ENCODE measurements at places on chromosomes 3 and 15.

GRCh38 chr3:152202976-152203626 is 65.6 kb upstream of the MBNL1 start:
- DNase-seq, result no peak

- DNase-seq, result no peak
Observed at GRCh38 chr3:103653996-103654395, 1219.2 kb downstream of the ZPLD1 start.

DNA sequence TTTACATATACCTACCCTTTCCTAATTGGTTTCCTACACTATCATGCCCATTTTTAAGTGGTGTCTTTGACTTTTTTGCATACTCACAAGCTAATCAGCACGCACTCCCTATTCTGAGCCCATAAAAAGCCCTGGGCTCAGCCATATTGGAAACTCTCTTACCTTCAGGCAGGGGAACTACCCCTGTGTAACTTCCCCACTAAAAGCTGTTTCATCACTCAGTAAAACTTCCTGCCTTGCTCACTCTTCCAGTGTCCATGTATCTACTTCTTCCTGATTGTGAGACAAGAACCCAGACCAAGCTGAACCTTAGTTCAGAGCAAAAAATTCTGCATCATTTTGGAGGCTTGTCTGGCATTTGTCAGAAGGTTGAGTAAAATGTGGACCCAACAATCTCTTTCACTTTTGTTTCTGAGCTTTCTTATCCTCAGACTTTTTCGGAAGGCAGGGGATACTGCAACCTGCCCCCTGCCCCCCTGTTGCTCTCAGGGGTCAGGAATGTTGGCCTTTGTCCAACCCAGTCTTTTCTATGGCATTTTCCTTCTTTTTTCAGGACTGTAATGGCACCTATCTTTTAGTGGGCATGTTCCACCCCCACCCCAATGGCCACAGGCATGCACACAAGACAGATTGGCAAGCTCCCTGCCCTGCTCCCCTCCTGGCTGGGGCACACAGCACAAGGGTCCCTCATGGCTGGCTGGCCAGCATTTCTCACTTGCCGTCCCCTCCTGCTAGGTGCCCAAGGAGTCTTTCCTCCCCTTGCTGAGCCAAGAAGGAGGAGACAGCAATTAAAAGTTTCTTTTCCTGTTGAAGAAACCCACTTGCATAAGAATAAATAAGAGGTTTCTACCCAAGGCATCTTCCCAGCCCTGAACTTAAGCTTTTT is 26.3 kb upstream of the TMEM45A start:
- DNase-seq, result no peak

DNA sequence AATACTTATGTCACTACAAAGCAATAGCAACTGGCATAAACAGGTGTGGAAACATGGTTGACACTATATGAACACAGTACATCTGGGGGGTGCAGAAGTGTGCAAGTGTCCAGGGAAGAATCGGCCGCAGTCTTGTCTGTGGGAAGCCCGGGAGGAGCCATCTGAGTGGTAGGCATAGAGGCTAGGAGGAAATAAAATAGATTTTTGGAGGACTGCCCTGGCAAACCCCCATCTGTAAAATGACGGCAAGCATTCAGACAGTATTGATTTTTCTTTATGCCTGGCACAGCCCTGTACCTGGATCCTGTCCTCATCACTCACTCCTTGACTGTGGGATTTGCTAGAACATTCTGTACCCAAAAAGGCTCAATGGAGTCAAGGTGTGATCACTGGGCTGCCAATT is 31.3 kb downstream of the THSD4 start:
- DNase-seq, result no peak

- DNase-seq, result no peak
Observed at GRCh38 chr15:41417418-41418195, 712 bp downstream of the RTF1 start.

DNA sequence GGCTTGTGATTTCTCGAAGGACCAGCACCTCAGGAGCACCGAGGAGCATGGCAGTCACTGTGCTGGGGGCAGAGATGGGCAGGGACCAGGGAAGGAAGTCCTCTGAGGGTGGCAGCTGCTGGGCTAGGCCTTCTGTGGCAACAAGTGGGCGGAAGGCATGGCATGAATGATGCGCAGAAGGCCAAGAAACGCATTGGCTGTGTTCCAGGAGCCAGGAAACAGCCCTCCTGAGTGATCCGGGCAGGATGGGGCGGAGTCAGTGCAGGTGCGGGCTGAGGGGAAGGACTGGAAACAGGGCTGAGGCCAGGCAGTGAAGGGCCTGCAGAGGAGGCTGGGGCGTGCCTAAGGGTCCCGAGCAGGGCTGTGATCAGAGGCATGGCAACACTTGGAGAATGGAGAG is 23.6 kb downstream of the MRPS11 start:
- no peak for DNase-seq

DNA sequence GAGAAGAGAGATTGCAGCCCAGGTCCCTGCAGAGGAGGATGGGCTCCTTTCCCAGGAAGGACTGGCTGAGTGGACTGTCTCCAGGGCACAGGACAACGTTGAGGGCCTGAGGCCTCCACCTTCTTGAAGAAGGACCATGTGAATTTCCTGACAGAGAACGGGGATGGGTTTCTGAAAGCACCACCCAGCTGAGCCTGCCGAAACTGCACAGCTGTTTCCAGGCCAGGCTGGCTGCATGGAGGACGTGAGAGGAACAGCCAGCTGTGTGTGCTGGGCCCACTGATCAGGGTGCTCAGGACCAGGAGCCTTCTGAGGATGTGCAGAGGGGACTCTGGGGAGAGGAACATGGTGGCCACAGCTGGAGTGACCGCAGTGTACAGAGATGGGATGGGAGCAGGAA is 39.2 kb downstream of the HMCES start:
- DNase-seq, result no peak

- no peak for DNase-seq
Observed at GRCh38 chr3:169148448-169149348, 514.8 kb downstream of the MECOM start.

DNA sequence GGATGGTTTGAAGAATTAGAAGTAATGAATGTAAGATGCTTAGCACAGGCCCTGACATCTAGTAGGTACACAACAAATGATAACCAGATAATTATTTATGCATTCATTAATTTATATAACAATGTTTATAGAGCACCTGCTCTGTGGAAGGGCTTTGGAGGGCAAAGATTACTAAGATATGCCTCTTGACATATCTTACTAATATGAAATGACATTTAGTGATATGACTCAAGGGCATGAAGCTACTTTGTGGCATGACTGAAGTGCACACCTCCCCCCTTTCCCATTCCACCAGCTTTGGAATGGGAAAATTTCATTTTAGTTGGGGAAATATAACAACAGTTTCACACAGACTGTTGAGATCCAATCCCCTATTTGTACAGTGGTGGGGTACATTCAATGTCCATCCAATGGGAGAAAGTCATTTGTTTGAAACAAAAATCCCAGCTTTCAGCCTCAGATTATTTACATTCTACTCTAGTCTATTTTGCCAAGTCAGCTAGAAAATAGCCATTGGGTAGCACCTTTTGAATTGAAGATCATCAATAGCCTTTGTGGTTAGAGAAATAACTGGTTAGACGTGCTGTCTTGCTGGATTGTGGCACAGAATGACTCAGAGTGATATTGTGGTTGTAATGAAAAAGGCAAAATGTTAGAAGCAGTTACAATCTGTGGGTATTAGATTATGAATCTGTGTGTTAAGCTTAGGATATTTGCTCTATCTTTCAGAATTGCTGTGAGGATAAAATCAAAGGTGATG is 72.9 kb downstream of the MOBP start:
- no peak for DNase-seq

DNA sequence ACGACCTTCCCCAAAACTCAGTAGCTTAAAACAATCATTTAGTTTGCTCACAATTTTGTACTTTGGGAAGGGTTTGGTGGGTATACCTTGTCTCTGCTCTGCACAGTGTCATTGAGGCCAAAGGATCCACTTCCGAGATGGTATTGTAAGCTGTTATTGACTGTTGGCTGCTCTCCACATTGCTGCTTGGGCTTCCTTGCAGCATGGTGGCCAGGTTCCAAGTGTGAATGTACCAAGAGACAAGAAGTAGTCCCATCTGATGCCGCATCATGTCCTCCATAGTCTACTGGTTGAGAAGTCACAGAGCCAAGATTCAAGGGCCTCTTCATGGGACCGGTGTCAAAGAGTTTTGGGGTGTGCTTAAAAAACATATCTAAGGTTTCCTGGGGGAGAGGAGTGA is 268.5 kb downstream of the PLCL2 start:
- DNase-seq, result no peak

GRCh38 chr3:181701096-181701495 is 10.6 kb upstream of the SOX2 start:
- DNase-seq, result no peak

- DNase-seq, result no peak
Observed at GRCh38 chr15:38215707-38216106, 36.9 kb upstream of the SPRED1 start.

- no peak for DNase-seq
Observed at GRCh38 chr3:82137050-82137449, 375.6 kb upstream of the GBE1 start.

DNA sequence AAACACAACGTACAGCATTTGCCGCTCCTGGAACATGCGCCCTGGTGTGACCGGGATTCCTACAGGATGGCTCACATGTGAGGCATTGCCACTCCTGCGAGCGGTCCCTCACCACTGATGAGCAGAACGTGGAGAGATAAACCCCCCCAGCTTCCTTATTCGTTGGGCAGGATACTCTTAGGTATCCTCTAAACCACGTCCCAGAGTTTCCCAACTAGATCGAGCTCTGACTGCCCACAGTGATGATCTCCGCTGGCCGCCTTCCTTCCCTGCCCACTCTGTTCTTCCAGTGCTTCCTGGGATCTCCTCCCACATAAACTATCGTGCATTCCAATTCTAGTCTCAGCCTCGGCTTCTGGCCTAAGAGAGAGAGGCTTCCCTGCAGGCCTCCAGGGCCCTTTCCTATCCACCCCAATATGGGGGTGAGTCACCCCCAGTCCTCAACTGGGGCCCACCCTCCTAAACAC is 91.8 kb downstream of the TOP2B start:
- no peak for DNase-seq

- peak; percentile 61 for DNase-seq
Observed at GRCh38 chr3:21654662-21655061, 96.3 kb downstream of the ZNF385D start.

DNA sequence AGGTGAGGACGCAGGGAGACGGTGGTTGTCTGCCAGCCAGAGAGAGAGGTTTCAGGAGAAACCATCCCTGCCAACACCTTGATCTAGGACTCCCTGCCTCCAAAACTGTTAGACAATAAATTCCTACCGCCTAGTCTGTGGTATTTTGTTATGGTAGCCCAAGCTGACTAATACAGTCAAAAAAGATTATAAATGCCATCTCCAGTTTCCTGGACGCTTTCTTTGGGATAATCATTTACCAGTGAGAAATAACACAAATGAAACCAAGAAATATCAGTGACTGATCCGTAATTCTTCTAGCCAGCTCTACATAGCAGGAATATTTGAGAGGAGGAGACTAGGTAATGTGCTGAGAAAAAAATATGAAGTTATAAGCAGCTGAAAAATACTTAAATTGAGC is 707.8 kb upstream of the LMCD1 start:
- no peak for DNase-seq

- peak; percentile 24 for DNase-seq
Observed at GRCh38 chr3:187186801-187187421, 10.4 kb upstream of the RTP1 start.

- no peak for DNase-seq
Observed at GRCh38 chr15:65411465-65412071, 11.2 kb downstream of the IGDCC4 start.

DNA sequence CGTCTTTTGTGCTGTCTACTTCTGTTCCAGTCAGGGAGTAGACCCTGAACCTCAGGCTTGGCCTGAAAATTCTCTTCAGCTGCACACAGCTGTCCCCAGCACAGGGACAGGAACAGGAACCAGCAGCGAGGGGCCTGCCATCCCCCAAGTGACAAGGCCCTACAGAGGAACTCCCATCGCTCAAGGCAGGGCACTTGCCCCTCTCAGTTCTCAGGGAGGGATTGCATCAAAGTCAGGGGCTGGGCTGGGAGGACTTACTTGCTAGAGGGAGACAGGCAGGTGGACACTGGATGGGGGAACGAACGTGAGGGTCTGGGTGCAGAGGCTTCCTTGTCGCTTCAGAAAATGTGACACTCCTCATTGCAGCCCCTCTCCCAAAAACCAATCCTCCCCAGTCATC is 163.6 kb downstream of the CHSY1 start:
- no peak for DNase-seq

GRCh38 chr3:178472941-178473340 is 63.3 kb upstream of the KCNMB2 start:
- no peak for DNase-seq

- DNase-seq, result no peak
Observed at GRCh38 chr15:38517312-38517975, 47.2 kb downstream of the RASGRP1 start.

GRCh38 chr3:15979900-15980299 is 182.1 kb upstream of the ANKRD28 start:
- no peak for DNase-seq

All from fibroblast of skin of left biceps (primary cell).